Myocyte (in vitro differentiated cells): ENCODE measurements at places on chromosomes 11 and 22. TPM values are rescaled to one million over a fixed set of nuclear protein-coding genes. Genes with fewer than 3 reads are reported as not detected.

C11orf97 gene
- not detected in 2 replicates for total RNA-seq

RPS6KA4 gene
- total RNA-seq: 26.9 and 30.3 TPM in 2 replicates

OR52I2 gene
- not detected in 2 replicates for total RNA-seq

YIF1A gene
- total RNA-seq: 115 and 165 TPM in 2 replicates

C22orf23 gene
- 0.53 and 0.62 TPM in 2 replicates for total RNA-seq

FAM76B gene
- 19.7 and 29.1 TPM in 2 replicates for total RNA-seq

MPZL3 gene
- total RNA-seq: not detected in 2 replicates

HOATZ gene
- not detected in 2 replicates for total RNA-seq

TXNRD2 gene
- 28.7 and 34.3 TPM in 2 replicates for total RNA-seq

TCN1 gene
- not detected in 2 replicates for total RNA-seq

ART1 gene
- 2.4 and 2.7 TPM in 2 replicates for total RNA-seq

C11orf42 gene
- total RNA-seq: not detected in 2 replicates

SHISA8 gene
- 0.27 TPM in 1 of 2 replicates, not detected in the other for total RNA-seq

FREY1 gene
- total RNA-seq: 0.29 and 0.42 TPM in 2 replicates

BATF2 gene
- 0.21 and 1.2 TPM in 2 replicates for total RNA-seq

MOV10L1 gene
- total RNA-seq: 0.16 and 0.83 TPM in 2 replicates

CCDC188 gene
- total RNA-seq: 0.40 and 2.2 TPM in 2 replicates

OR4C6 gene
- total RNA-seq: not detected in 2 replicates

IFITM10 gene
- 3.9 and 8.2 TPM in 2 replicates for total RNA-seq

CLNS1A gene
- 123 and 126 TPM in 2 replicates for total RNA-seq

GRK3 gene
- total RNA-seq: 3.7 and 4.1 TPM in 2 replicates

SHANK3 gene
- 0.32 and 0.47 TPM in 2 replicates for total RNA-seq

IL17REL gene
- not detected in 2 replicates for total RNA-seq

RHOG gene
- total RNA-seq: 20.2 and 22.4 TPM in 2 replicates

CRYBA4 gene
- not detected in 2 replicates for total RNA-seq

OR8G5 gene
- total RNA-seq: not detected in 2 replicates

ARHGAP42 gene
- total RNA-seq: 21.2 and 26.2 TPM in 2 replicates

OR51E1 gene
- total RNA-seq: not detected in 2 replicates

HEPHL1 gene
- not detected in 2 replicates for total RNA-seq

CCDC15 gene
- 1.7 and 1.8 TPM in 2 replicates for total RNA-seq

ZNRF3 gene
- 12.3 and 13.9 TPM in 2 replicates for total RNA-seq

CHRM1 gene
- not detected in 2 replicates for total RNA-seq

TUBA8 gene
- total RNA-seq: 12.6 and 20.9 TPM in 2 replicates

PHOX2A gene
- not detected in 2 replicates for total RNA-seq

CNIH2 gene
- 1.3 and 1.9 TPM in 2 replicates for total RNA-seq

OR8H2 gene
- not detected in 2 replicates for total RNA-seq

P4HA3 gene
- 0.42 TPM in 1 of 2 replicates, not detected in the other for total RNA-seq

CHST1 gene
- 0.05 and 0.21 TPM in 2 replicates for total RNA-seq

KREMEN1 gene
- total RNA-seq: 78.1 and 84.1 TPM in 2 replicates
